Effector memory CD8-positive, alpha-beta T cell (primary cell): ENCODE measurements at places on chromosomes 16 and 17.
A peak's percentile ranks its signal among the peaks of the same experiment; 100 is the strongest.

DNA sequence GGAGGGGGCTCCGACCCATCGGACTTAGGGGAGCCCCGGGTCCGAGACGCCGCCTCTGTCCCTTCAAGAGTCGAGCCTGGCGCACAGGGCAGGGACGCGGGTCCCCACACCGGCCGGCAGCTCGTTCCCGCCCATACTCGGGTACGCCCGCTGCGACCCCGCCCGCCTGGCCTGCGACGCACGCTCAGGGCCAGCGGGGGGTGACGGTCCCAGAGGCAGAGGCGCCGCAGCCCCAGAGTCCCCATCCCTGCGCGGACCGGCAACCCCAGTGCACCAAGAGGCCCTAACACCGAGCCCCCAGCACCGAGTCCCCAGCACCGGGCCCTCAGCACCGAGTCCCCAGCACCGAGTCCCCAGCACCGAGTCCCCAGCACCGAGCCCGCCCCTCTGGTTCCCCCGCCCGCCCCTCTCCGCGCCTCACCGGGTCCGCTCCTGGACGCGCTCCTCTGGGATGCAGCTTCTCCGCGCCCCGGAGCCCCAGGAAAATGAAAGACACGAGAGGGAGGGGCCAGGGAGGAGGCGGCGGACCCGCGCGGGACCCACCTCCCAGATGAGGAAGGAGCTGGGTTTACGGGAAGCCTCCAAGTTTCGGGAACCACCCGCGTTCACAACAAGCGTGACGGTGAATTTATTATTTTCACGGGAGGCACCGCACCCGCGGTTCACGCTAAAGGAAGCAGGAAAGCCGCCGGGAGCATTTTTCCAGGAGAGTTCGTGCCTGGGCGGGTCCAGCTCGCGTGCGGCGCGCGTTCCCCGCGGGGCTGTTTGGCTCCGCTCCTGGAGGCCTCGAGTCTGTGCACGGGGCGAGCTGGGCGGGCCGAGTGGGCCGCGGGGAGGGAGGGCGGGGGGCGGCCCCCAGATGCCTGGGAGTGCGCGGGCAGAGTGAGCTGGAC is at the start of gene SECTM1:
Gene SECTM1 (minus strand): TSS at position 488 of the 893 bp plus-strand sequence. CDS start 6,526 bp downstream, outside the sequence.
- DNase-seq: no peak

GRCh38 chr16:11215935-11216556 is 40.0 kb downstream of the SOCS1 start:
- no peak for DNase-seq

DNA sequence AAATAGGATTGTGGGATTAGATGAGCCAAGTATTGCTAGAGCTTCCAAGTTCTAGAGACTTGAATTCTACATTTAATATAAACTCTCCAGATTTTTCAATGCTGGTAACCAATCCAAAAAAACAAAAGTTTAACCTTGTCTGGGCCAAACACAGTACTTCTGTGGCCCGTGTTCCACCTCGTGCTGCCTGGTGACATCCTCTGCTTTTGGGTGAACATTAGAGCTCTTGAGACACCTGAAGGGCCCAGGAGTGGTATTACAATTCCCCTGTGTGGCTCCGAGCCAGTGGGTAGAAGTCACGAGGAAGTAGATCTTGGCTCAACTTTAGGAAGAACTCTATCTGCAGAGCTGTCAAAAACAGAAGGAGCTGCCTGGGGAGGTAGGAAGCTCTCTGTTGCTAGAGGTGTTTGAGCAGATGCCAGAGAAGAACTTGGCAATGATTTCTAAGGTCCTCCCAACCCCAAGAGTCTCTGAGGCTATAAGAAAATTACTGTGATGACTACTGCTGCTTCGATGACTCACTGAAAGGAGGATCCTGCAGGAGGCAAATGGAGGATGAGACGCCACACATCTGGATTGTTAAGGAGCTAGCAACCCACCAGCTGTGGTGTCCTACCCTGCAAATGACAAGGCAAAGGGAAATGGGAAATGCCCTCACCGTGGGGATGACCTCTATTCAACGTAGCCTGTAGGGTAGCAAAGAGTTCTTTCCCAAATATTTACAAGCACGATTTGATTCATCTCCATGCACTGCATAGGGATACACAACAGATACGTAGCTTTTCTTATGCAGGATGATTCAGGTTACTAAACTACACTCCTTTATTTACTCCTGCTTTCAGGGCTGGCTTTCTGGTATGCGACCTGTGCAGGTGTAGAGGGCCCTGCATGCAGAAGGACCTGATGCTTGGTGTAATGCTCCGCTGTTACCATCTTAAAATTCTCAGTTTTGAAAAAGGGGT is 45.8 kb upstream of the GAS7 start:
- DNase-seq: no peak

DNA sequence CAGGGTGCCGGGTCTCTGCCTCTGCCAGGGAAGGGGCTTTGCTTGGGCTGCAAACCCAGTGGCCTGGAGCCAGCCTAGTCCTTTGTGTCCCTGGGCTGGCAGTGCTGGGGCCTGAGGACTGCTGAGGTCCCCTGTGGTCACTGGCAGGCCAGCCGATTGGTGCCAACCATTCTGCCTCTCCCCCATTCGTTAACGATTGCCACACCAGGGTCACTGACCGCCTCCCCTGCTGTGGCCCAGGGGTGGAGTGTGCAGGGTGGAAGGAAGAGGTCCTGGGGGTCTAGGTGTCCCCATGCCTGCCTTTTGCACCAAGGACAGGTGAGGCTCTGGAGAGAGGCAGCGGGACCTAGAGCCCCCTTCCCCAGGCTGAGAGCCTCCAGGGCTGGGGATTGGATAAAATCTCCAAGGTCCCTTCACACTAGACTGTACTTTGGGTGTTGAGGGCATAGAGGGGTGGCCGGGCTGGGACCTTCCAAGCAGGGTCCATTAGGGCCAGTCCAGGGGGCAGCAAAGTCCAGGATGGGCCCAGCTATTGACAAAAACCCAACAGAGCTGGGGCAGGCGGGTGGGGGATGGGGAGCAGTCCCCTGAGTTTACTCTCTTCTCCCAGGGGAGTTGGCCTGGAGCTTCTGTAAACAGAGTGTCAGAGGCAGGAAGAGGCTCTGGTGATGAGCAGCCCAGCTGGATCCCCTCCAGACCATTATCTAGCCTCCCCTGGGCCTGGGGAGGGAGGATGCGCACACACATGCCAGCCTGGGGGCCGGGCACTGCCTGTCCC is 1.1 kb downstream of the VASN start:
- no peak for DNase-seq

GRCh38 chr16:57735755-57736418 is at the start of gene KATNB1:
TSS of gene KATNB1 (plus strand) at chr16:57735770. CDS start at chr16:57737244, 1,474 bp downstream.
- no peak for DNase-seq

DNA sequence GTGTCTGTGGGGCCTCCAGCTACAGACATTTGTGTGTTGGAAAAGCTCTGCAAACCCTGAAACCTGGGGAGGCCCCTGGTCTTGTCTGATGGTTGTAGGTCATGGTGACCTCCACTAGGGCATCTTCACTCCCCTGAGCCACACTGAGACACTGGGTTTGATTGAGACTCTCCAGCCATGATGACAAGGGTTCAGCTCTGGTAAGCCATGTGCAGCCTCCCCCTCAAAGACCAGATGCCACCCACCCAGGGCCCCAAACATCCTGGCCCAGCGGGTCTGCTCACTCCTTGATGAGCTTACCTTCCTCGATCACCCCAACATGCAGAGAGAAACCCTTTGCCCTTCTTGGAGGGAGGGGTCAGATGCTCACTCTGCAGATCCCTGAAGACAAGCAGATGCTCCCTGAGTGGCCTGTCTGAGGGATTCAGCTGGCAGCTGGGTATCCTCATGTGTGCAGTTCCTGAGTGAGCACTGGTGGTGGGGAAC is 101.6 kb downstream of the METRNL start:
- DNase-seq: no peak

- DNase-seq: peak; percentile 11
Observed at GRCh38 chr17:36939802-36940312, 2.6 kb downstream of the LHX1 start.

GRCh38 chr16:58629733-58630640 is at the start of gene CNOT1:
TSS of gene CNOT1 (minus strand) at chr16:58629826. CDS start at chr16:58599337, 30,489 bp downstream.
- peak; percentile 98 for DNase-seq

DNA sequence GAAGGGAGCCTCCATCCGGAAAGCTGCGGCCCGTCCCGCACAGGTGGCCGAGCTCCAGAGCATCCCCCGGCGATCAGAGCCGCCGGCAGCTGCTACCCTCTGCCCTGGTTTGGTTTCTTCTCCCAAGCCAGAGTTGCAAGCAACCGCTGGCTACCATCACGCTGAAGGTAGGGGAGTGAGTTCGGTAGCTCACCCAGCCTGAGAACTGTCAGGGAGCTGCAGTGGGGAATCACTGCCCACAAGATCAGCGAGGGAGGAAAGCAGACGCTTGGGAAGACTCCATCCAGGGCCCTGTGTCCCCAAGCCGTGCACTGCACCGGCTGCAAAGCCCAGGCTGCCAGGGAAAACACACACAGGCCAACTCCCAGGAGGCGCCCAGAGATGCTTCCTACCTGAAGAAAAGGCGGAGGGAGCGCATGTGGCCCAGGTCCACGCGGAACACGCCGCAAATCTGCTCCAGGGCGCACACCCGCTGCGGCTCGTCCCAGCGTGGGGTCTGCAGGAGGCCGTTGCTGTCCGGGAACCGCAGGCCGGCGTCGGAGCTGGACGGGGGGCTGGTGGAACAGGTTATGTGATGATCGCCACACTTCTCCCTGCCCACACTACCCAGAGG is 83.3 kb downstream of the TBC1D16 start:
- no peak for DNase-seq

DNA sequence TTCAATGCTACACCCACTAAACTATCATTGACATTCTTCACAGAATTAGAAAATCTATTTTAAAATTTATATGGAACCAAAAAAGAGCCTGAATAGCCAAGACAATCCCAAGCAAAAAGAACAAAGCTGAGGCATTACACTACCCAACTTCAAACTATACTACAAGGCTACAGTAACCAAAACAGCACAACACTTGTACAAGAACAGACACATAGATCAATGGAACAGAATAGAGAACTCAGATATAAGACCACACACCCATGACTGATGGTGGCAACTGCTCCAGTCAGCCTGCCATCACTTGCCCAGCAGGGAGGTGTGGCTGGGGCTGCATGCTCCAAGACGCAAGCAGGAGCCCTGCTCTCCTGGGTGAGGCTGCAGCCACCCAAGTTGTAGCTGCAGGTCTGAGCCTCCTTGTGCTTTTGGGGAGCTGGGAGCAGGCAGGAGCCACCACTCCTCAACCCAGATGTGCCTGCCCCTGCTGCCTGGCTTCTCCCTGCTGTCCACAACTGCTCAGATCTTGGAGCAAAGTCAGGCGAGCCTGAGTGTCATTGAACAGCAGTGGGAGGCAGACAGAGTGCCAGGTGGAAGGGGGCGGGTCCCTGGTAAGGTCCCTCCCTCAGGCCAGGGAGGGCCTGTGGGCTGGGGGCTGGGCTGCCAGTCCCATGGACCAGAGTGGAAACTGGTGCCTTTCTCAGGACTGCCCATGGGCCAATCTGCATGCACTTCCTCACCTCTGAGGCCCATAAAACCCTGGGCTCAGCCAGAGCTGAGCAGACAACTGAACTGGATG is 24.7 kb downstream of the SSH2 start:
- DNase-seq: no peak

DNA sequence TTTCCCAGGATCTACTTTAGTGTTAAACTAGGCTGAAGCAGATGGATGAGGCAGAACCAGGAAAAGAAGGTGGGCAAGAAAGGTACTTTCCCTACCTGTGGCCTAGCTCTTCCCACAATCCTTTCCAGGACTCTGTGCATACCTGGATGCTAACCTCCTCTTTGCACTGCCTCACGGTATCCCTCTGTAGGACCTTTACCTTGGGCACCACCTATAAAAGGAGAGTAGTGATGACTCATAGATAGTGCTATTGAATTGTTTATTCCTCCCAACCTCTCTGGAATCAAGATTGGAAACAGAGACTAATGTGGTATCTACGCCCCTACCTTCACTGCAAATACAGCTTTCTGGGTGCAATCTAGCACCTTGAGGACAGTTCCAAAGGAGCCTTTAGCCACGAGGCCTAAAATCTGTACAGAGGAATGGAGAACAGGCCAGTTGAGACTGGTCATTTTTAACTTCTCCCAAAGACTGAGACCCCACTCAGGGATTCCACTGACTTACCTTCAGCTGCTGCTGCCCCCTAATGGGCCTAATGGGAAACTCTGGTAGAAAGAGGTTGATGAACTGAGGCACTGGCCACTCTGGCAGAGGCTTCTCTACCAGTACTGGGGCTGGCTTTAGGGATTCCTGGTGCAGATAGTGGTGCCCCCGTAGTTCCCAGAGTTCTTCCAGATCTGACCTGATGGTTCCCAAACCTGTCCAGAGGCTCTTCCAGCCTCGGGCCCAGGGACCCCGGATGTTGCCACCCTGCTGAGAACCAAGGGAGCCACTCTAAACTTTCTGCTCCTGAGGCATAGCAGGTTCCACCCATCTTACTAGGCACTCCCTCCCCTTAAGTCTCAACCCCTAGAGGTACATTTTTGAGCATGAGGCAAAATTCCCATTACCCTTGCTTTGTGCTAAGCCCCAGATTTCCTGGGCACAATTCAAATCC is 781 bp downstream of the RSKR start:
- peak; percentile 35 for DNase-seq

DNA sequence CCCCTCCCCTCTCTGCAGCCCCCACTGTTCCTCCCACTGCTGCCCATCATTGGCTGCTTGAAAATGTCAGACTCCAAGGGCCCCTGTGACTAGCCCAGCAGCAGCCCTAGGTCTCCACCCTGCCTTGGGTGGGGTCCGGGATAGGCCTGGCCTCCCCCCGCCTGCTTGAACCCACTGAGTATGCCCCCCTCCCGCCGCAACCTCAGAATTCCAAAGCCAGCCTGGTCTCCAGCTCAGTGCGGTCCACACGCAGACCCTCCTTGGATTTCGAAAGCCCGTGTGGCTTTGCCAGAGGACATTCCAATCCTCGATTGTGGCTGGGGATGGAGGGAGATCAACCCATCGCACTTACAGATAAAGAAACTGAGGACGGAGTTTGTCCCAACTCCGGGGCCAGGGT is 6.4 kb downstream of the DPEP1 start:
- no peak for DNase-seq

GRCh38 chr17:32672711-32673110 is 185.9 kb downstream of the CDK5R1 start:
- no peak for DNase-seq

DNA sequence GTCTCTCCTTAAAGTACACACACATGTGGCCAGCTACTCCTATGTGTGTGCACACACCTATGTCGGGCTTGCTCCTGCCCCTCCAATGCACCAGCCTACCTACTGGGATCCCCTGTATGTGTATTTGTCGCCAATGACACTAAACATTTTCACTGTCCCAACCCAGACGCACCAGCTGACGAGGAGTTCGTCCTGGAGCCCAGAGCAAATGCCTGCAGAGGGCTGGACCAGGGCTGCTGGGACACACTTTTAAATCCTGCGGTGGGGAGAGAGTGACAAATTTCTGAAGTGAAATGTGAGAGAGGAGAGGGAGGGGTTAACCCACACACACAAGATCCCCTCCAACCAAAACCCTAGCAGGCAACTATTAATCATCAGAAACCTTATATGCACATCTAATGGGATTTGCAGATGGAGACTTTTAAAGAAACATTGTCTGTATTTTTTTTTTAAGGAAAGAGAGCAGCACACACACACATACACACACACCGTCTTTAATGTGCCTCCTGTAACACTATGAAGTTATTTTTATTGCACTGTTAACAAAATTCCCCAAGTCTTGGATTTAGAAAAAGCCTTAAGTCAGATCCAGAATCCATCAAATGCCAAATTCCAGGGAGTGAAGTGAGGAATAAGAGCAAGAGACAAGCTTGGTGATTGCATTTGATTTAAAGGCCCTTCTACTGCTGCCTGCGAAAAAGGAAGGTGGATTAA is at the start of gene MEOX1:
Gene MEOX1 (minus strand): TSS at position 224 of the 714 bp plus-strand sequence. CDS start 388 bp downstream, outside the sequence.
- no peak for DNase-seq

- DNase-seq: no peak
Observed at GRCh38 chr17:48477221-48477620, 47.2 kb upstream of the SKAP1 start.
